Suprapubic skin (tissue), 4 donors: ENCODE measurements at places on chromosomes 2 and 18. TPM values are rescaled to one million over a fixed set of nuclear protein-coding genes. Genes with fewer than 3 reads are reported as not detected.

- no peak for DNase-seq
These were observed 684.5 kb downstream of the BCL11A start for GRCh38 chr2:59868981-59869380.

DNA sequence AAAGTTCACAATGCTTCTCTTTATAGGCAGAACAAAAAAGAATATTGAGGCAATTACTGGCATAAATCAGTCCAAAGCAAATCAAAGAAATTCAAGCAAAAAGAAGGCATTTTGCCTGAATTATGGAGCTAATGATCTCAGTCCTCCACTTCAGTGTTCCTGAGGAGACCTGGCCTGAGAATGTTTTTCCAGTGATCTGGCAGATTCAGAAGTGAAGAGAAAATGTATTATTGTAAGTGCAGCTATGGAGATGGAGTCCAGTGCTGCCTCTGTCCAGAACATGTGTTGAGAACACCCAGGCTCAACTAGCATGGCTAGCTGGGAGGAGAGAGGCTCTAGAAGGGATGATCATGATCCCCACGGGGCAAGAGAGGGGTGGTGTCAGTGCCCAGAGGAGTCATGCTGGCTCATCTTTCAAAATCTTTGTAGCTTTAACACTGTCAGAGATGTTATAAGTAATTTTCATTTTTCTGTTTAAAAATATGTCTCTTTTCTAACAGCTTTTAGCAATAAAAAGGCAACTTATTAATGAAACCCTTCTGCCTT lies 367.0 kb upstream of the RAB12 start:
- DNase-seq = no peak

CELF4 gene
- not detected for total RNA-seq

GAREM1 gene
- 49.1 TPM for total RNA-seq

MDH1B gene
- 0.98 TPM for total RNA-seq

- no peak for DNase-seq
These were observed 470.5 kb upstream of the FAM98A start for GRCh38 chr2:34069604-34070003.

- DNase-seq = no peak
These were observed 3.7 kb upstream of the GAD1 start for GRCh38 chr2:170812710-170813600.

DNA sequence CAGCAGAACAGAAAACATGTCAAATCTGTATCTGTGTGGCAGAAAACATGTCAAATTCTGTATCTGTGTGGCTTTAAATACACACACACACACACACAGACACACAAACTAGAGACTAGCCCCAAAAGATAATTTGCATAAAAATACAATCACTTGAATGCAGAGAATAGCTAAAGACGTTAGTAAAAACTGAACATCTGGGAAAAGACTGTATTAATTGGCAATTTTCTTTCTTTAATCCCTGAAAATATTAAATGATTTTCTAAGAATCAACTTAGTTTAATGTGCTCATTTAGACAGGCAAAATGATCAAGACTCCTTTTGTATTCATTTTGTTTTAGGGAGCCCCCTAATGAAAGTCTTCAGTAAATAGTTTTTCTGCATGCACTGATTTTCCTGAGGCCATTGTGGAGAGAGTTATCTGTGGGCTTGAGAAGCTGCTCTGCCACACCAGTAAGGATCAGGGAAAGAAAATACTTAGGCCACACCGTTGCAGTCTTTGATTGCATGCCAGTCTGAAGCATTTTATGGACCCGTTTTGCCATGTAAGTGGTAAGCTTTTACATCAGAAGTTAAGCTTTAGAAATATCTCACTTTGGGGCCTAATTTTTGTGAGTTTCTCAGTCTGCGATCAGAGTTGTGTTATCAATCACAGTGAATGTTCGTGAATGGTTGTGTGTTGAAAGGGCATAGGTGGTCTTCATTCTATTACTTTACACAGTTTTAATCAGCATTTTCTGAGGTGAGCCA lies 2.2 kb downstream of the SPATS2L start:
- DNase-seq = no peak
